ENCODE measurements at places on chromosomes 4 and X.

DNA sequence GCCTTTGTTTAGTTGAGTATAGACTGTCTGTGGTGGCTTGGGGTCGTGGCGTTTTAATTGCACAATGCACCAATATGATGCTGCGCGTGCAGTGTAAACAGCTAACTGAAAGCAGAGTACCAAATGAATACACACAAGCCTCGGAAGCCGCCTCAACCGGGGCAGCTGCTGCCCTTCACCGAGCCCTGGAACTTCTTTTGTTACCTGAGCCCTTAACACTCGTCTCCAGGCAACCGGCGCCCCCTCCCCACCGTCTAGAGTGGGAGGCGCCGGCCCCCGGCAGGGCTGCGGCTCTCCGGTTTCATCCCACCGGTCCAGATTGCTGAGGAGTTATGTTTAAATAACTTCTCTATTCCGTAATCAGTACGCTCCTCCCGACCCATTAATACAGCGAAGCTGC lies 173.2 kb upstream of the TBL1X start:
- peak; percentile 48 for DNase-seq

DNA sequence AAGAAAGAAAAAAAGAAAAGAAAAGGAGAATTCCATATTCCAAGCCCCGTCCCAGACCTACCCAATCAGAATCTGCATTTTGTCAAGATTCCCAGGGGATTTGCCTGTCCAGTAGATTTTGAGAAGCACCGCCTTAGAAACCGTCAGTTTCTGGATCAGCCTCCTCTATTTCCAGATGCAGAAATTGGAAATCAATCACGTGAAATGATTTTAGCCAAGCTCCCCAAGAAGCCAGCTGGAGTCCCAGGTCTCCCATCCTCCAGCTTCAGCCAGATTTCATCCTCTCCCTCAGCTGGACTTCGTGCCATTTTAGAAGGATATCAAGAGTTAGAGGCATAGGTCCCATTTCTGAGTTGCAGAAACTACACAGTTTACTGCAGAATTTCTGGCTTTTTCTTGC lies 629.3 kb downstream of the MID1IP1 start:
- no peak for DNase-seq

- DNase-seq: no peak
Measured at GRCh38 chrX:16839852-16840460, 30.2 kb downstream of the RBBP7 start.

DNA sequence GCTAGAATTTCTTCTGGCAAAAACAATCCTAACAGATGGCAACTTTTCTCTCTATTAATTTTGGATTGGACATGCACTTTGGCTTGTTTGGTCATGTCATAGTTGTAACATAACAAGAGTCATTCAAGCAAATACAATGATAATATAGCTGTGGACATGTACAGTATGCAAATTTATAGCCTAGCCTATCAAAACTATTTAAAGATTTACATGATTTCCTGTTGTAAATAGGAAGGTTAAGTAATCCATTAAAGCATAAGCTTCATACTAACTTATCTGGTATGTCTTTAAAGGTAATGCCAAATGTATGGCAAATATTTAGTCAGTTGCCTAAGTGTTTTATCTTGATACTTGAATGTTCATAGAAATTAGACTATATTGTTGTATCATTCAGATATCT lies 45.3 kb downstream of the RPA4 start:
- DNase-seq: no peak

DNA sequence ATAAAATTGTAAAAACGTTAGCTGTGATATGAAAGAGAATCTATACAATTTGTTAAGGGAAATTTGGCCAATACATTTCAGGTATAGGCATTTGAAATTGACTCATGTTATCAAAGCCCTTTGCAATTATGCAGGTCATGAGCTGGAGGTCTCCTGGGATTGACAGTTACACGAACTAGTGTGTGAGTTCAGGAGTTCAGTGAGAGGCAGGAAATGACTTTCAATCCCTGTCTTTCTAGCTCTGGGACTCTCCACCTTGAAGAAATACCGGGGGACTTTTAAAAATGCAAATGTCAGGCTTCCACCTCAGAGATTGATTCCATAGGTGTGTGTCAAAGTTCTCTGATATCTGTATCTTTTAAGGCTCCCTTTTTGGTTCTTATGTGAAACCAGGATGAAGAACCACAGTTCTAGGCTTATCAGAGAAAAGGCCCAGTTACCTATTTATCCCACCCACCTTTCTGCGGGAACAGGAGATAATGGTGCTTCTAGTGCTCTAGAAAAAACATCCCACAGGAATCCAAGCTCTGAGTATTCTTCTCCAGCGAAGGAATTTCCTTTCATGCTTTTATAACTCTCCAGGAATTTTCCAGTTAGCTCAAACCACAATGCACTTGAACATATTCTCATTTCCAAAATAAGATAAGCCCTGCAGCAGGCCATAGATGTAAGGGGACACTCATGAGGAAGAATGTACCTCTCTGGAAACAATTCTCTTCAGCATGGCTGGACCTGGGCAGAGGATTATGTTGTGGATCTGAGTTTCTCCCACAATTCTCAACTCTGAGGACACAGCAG lies 501.0 kb downstream of the IDS start:
- no peak for DNase-seq
